Nucleus accumbens (tissue), 56 donors: ENCODE measurements at places on chromosomes 4 and X.

- DNase-seq = no peak
Measured at GRCh38 chr4:119678761-119679160, 50.2 kb upstream of the PDE5A start.

DNA sequence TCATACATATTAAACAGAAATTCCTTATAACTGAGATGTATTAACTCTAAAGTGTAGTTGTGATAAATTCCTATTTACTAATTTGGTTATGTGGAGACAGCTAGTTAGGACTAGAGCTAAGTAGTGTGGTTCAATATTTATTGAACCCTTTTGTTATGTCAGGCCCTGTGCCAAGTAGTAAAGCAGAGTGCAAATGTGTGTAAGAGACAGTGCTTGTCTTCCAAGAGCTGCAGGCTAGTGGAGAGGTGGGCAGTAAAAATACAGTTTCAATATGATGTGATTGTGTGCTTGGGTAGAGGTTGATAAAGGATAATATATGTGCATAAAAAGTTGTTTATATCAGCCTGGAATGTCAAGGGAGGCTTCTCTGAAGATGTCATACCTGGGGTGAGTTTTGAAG is 80.0 kb downstream of the TBC1D19 start:
- no peak for DNase-seq

GRCh38 chrX:136616987-136617685 is 30.8 kb upstream of the CD40LG start:
- no peak for DNase-seq

GRCh38 chr4:10773010-10773409 is 88.4 kb upstream of the CLNK start:
- DNase-seq = no peak

GRCh38 chr4:137090951-137091350 is 441.3 kb downstream of the PCDH18 start:
- DNase-seq = no peak

DNA sequence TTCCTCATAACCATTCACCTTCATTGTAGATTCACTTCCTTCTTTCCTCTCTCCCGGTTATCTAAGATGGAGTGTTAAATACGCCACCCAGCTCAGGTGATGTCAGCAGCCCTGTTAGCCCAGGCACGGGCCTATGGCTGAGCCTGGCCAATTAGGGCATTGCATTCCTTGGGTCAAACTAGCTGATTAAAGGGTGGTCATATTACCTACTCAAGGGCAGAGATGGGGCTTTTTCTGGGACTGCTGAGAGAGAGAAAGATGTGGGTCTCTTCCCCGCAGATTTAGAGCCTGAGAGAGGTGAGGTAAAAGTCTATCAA is 39.9 kb upstream of the AFAP1 start:
- DNase-seq = no peak
